ENCODE measurements at places on chromosomes 7 and 10.
A peak's percentile ranks its signal among the peaks of the same experiment; 100 is the strongest.

- no peak for DNase-seq
Observed at GRCh38 chr10:49612513-49613164, 1.2 kb upstream of the CHAT start.

DNA sequence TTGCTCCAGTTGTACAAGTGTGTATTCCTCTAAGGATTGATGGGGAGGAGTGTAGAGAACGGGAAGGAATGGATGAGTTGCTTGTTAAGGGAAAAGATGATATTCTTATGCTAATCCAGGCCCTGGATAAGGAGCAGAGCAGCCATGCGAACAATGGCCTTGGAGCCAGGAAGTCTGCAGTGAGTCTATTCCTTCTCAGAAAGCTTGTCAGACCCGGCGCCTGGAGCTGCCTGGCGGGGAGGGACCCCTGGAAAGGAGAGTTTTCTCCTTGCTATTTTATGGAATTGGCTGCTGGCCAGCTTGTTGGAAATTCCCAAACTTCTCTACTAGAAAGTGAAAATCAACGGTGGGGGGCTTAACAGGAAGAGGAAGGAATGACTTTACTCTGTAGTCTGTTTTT is 89.1 kb downstream of the MMRN2 start:
- DNase-seq = peak; percentile 36

- no peak for DNase-seq
Observed at GRCh38 chr10:27525819-27526218, 21.7 kb downstream of the RAB18 start.

DNA sequence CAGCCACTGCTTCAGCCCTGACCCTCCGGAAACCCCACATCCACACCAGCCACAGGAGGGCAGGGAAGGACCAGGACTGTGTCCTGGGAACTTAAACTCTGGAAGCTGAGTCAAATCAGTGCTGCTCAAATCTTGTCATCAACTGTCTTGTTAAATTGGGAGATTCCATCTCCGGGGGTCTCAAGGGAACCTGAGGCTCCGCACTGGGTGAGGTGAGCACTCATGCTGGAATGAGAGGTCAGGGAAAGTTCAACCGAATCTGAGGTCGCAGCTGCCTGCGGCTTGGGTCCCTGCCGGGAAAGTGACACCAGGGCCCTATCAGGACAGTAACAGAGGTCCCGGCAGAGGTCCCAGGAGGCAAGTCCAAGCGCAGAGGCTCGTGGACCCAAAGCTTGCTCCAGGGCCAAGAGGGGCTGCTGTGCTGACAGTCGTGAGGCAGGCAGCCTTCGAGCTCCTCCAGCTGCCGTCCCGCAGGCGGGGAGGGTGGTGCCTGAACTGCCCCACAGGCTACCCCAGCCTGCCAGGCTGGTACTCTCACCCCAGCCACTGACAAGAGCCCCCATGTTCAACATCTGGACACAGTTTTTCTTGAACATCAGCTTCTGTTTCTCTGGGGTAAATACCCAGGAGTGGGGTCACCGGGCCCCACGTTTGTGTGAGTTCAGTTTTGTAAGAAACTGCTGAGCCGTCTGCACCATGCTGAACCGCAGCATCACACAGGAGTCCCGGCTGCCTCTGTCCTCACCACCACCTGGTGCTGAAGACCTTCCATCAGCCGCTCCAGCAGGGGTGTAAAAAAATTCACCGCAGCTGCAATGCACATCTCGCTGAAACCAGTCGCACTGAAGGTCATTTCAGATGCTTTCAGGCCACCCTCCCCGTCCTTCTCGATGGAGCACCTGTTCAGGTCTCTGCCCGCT is 101.0 kb downstream of the DIP2C start:
- DNase-seq = no peak

DNA sequence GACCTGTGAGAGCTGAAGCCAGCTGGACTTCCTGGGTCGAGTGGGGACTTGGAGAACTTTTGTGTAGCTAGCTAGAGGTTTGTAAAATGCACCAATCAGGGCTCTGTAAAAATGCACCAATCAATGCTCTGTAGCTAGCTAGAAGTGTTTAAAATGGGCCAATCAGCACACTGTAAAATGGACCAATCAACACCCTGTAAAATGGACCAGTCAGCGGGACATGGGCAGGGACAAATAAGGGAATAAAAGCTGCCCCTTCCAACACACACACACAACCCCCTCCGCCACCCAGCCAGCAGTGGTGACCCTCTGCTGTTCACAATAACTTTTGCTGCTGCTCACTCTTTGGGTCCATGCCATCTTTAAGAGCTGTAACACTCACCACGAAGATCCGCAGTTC is 7.1 kb downstream of the ZNF511 start:
- DNase-seq = no peak

GRCh38 chr7:159205833-159206232 is 61.2 kb upstream of the VIPR2 start:
- DNase-seq = no peak

Data from NCI-H446 treated with DMSO at 0.1 percent for 48 hours (cell line).